ENCODE measurements at places on chromosomes 7 and 10. TPM values are rescaled to one million over a fixed set of nuclear protein-coding genes. Genes with fewer than 3 reads are reported as not detected.

ANKRD30A gene
- total RNA-seq: not detected

GRCh38 chr10:42971251-42971599, 105.6 kb upstream of the RET start:
- H3K36me3 ChIP-seq: no peaks in the 10 kb centered on the region
- no peak for DNase-seq
- no peak overlapping the region for H3K27ac ChIP-seq
- no peaks in the 10 kb centered on the region for H3K4me1 ChIP-seq
- no peaks in the 10 kb centered on the region for H3K27me3 ChIP-seq

DNA sequence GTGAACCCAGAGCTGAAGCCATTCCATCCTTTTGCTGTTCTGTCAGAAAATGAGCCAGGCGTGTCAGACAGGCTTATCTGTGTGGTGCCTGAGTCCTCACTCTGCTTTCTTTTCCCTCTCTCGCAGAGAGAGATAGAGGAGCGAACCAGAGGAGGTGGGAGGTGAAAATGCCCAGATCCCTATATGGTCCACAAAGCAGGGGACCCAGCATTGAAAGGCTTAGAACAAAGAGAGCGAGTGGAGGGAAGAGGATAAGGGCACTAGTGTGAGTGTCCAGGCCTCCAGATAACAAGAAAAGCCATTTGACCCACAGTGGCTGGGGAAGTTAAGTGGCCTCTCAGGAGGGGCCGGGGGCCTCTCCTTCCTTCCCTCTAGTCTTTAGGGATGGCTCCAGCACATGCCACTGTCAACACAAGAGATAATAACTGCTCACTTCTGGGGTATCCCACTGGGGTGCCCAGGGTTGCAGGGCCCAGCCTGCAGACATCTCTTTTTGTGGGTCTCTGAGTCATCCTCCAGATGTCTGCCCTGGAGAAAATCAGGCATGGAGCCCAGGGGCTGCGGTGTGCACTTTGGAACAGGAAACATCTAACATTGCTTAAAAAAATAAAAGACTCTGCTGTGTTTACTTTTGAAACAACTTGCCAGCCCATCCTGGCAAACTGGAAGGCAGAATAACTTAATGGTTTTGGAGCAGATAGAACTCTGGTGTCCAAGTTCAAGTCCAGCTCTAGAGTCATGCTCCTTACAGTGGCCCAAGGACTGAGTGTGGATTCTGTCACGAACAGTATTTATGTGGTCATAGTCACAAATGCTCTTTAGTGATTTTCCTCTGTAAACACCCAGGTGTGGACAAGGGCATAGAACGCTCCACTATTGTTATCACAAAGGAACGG, 189.5 kb downstream of the CXCL12 start:
- H3K36me3 ChIP-seq: no peaks in the 10 kb centered on the region
- H3K4me1 ChIP-seq: no peaks in the 10 kb centered on the region
- no peak overlapping the region for H3K27ac ChIP-seq
- H3K27me3 ChIP-seq: no peaks in the 10 kb centered on the region
- no peak for DNase-seq
- H3K4me3 ChIP-seq: no peak overlapping the region

GRCh38 chr7:100875356-100875751, 451 bp downstream of the SRRT start:
- H3K4me3 ChIP-seq: peak overlapping the region; percentile 81
- H3K27ac ChIP-seq: peak overlapping the region; percentile 98
- H3K27me3 ChIP-seq: no peaks in the 10 kb centered on the region

GRCh38 chr7:84191842-84192241, 2.7 kb downstream of the SEMA3A start:
- no peaks in the 10 kb centered on the region for H3K36me3 ChIP-seq
- peaks cover 34% of the 10 kb centered on the region for H3K4me1 ChIP-seq
- H3K4me3 ChIP-seq: peak overlapping the region; percentile 21
- no peak overlapping the region for H3K27ac ChIP-seq
- DNase-seq: no peak

DNA sequence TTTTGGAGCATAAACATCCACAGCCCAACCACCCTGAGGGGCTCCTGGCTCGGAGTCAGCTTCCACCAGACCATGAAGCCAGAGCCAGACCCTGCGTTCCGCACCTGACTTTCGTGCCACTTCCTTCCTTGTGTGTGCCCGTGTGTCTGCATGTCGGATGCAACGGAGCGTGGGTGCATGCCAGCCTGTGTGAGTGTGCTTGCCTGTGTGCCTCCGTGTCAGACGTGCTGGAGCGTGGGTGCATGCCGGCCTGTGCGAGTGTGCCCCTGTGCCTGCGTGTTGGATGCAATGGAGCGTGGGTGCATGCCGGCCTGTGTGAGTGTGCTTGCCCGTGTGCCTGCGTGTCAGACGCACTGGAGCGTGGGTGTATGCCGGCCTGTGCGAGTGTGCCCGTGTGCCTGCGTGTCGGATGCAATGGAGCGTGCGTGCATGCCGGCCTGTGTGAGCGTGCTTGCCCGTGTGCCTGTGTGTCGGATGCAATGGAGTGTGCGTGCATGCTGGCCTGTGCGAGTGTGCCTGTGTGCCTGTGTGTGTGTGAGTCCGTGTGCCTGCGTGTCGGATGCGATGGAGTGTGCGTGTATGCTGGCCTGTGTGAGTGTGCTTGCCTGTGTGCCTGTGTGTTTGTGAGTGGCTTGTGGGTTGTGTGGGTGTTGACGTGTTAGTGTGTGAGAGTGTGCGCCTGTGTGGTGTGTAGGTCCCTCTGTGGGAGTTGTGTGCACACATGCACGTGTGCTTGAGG, 28.1 kb upstream of the KNDC1 start:
- H3K27ac ChIP-seq: no peak overlapping the region
- no peaks in the 10 kb centered on the region for H3K4me1 ChIP-seq
- no peak overlapping the region for H3K4me3 ChIP-seq
- H3K36me3 ChIP-seq: no peaks in the 10 kb centered on the region
- no peaks in the 10 kb centered on the region for H3K27me3 ChIP-seq

Measured in Caco-2 (cell line).